ENCODE measurements at places on chromosomes 13 and 19. TPM values are rescaled to one million over a fixed set of nuclear protein-coding genes. Genes with fewer than 3 reads are reported as not detected.

CD33 gene
- total RNA-seq, result 0.47 TPM

PCSK4 gene
- 3.1 TPM for total RNA-seq

LRRC25 gene
- 0.91 TPM for total RNA-seq

OR7C1 gene
- total RNA-seq, result not detected

TNNT1 gene
- not detected for total RNA-seq

RPL18A gene
- total RNA-seq, result 3,084 TPM

KISS1R gene
- total RNA-seq, result 1.2 TPM

SYT3 gene
- total RNA-seq, result not detected

ZNF497 gene
- total RNA-seq, result 1.7 TPM

PRKCSH gene
- 300 TPM for total RNA-seq

SMARCA4 gene
- 118 TPM for total RNA-seq

LIM2 gene
- not detected for total RNA-seq

FFAR3 gene
- total RNA-seq, result not detected

SPRED3 gene
- 3.0 TPM for total RNA-seq

LRRC63 gene
- 0.75 TPM for total RNA-seq

KLK3 gene
- not detected for total RNA-seq

DNA sequence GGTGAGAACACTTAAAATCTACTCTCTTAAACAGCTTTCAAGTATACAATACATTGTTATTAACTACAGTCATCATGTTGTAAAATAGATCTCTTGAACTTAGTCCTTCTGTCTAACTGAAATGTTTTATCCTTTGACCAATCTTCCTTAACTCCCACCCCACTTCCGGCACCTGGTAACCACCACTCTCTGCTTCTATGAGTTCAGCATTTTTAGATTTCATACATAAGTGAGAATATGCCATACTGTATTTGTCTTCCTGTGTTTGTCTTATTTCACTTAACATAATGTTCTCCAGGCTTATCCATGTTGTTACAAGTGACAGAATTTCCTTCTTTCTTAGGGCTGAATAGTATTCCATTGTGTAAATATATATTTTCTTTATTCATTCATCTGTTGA, 144.1 kb upstream of the TRPC4 start:
- DNase-seq, result no peak

GRCh38 chr19:19269952-19270694, 3.0 kb downstream of the TM6SF2 start:
- no peak for DNase-seq

DNA sequence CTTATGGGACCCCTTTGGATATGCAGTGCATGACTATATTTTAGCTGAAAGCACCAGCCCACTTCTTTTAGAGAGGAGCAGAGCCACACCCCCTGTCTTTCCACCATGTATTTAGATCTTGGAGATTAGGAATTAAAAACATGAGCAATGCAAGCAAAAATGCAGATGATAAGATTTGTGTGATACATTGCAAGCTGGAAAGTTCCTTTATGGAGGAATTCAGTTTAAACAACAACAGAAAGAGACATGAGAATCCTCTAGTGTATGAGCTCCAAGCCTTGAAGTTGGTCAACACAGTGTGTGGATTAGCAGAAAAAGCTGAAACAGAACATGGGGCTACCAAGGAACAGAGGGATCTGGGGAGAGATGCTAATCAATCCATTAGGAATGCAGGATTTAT, 529.8 kb upstream of the NBEA start:
- DNase-seq, result no peak

- no peak for DNase-seq
Observed at GRCh38 chr13:44879452-44880058, 109.7 kb downstream of the NUFIP1 start.

GRCh38 chr13:97385854-97386253, 48.1 kb upstream of the RAP2A start:
- no peak for DNase-seq

DNA sequence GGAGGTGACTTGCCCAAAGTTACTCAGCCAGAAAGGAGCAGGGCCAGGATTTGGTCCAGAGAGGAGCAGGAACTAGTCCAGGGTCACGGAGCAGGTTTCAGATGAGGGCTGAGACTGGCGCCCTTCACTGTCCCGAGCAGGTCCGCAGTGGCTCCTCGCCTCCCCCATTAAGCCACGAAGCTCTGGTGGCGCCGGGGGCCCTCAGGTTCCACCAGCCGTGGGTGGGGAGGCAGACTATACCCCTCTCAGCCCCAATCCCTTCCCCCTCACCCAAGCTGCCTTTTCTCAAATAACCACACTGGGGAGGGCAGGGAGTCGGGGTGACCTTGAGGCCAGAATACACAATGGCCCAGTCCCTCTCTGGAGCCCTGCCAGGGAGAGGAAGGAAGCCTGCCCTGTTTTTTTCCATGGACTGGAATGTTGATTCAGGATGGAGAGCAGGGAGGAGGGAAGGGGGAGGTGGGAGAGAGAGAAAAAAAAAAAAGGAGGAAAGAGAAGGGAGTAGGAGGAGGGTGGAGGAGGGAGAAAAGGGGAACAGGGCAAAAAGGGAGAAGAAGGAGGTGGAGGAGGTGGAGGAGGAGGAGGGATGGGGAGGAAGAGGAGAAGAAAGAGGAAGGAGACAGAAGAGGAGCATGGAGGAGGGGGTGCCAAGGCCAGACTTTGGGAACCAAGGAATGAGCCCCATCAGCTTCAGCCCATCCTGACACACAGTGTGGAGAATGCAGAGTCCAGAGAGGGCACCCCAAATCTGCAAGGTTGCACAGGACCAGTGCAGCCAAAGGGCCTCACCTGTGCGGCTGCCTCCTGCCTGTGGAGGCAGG, 19.7 kb downstream of the CEACAM16 start:
- no peak for DNase-seq

GRCh38 chr13:48942131-48942530, 33.6 kb upstream of the FNDC3A start:
- no peak for DNase-seq

- DNase-seq, result no peak
Observed at GRCh38 chr13:43558326-43558725, 228.4 kb downstream of the ENOX1 start.

DNA sequence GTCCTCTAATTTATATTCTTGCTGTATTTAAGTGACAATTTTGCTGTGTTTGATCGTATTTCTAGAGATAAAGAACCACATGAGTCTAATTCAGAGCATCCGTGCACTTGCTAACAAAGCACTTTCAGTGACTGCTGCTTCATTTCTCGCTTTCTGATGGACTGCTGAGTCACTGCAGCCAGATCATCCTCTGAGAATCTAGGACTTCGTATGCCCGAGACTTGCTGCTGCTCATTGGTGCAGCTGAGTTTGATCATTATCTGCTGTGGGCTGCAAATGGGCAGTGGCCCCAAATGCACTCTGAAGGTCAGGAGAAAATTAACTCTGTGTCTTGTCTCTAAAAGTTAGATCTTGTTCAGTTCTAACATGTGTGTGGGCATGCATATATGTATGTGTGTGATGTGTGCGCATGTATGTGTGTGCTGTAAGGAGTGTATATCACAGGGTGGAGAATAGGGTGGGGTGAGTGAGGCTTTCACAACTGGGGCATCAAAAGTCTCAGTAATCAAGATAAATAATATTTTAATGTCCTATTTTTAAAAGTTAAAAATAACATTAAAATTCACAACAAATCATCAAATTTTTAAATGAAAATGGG, 342.6 kb downstream of the MTUS2 start:
- no peak for DNase-seq

DNA sequence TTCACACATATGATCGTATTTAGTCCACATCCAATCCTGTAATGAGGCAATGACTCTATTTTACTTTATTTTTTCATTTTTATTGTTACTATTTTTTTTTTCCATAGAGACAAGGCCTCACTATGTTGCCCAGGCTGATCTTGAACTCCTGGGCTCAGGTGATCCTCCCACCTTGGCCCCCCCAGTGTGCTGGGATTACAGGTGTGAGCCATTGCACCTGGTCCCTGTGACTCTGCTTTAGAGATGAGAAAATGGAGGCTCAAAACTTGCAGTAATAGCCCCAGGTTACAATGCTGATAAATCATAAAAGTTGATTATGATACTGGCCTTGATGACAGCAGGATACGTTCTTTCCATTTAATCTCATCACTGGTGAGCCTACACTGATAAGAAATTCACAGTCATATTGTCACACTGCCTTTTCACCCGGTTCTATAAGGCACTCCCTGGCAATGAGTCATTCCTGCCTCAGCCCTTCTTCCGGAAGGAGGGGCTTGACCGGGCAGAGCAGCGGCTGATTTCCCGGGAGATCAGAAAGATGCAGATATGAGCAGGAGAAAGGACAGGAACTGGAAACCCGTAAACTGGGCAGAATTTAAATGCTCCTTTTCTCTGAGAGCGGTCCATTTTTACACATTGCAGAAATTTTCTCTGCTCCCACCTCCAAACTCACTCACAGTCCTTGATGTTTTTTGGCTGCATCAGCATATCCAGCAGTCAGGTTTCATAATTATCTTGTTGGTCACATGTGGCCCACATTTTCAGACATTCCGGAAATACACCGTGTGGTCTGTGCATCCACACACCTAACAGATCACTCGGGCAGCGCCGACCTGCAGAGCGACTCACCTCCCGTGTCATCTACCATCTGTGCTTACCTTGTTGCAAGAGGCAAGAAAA, 616.4 kb downstream of the EFNB2 start:
- no peak for DNase-seq

- DNase-seq, result no peak
Observed at GRCh38 chr19:48616041-48616436, 1.2 kb upstream of the FAM83E start.

GRCh38 chr13:49833402-49833801, 40.9 kb upstream of the KPNA3 start:
- no peak for DNase-seq

DNA sequence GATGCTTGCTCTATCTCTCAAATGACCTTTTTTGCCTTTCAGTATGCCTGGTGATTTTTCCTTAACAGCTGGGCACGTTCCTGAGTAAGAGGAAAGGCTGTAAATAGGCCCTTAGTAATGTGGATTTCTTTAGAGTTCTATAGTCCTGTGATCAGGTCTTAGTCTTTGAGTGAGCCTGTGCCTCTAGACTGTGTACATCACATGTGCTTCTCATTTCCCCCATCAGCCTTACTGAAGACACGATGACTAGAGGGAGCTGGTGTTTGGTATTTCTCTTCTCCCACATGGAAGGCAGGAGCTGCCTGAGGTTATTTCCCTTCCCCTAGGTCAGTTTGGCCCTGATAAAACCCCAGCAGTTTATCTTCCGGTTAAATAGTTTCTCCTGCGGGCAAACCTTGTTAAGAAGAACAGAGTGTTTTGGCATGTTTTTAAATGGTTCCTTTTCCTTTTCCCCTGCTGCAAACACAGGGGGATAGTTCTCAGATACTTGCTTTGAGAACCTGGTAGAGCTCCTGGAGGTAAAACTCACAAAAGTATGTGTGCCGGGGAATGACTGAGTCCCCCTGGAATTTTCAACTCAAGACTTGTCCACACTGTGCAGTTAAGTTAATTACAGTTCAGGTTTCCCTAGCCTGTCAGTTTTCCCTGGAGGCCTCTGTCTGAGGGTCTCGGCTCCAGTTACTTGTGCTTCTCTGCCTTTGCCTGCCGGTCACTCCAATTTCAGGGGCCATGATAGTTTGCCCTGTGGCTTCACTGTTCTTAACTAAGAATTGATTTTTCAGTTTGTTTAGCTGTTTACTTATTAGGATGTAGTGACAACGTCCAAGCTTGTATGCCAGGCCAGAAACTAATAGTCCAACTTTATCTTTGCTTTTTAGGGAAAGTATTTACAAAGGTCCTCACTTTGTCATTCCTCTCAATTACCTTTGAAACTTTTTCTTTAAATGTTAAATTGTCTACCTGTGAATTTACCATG, 94.4 kb downstream of the URI1 start:
- no peak for DNase-seq

DNA sequence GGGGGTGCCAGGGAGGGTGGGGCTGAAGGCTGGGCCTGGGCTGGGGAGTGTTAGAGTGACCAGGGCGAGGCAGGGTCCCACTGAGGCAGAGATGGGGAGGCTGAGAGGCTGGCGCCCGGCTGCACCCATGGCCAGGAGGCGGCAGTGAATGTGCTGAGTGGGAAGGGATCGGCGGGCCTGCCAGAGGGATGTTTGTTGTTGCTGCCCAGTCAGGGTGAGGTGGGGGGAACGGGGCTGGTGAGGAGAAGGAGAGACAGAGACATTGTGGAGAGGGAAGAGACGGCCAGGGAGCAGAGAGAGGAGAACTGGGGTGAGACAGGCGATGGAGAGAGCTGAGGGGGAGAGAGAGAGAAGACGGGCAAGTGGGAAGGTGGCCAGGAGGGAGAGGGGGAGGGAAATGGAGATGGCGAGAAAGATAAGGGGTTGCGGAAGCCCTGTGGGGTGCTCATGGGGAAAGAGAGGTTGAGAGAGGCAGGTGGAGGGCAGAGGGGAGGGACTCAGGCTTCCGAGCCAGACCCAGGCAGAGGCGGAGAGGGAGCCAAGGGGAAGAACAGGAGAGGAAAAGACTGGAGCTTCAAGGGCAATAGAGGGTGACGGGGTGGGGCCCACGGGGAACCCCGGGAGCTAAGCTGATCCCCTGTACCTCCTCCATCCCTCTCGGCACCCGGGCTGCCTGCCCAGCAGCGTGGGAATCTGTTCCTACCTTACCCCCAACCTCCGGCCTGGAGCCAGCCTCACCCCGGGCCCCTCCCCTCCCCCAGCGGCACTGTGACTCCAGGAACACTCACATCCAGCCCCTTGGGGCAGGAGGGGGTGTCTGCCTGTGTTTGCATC, 690 bp upstream of the B3GNT8 start:
- DNase-seq, result peak; percentile 49

GRCh38 chr13:54445453-54445852, 1416.8 kb downstream of the OLFM4 start:
- no peak for DNase-seq

DNA sequence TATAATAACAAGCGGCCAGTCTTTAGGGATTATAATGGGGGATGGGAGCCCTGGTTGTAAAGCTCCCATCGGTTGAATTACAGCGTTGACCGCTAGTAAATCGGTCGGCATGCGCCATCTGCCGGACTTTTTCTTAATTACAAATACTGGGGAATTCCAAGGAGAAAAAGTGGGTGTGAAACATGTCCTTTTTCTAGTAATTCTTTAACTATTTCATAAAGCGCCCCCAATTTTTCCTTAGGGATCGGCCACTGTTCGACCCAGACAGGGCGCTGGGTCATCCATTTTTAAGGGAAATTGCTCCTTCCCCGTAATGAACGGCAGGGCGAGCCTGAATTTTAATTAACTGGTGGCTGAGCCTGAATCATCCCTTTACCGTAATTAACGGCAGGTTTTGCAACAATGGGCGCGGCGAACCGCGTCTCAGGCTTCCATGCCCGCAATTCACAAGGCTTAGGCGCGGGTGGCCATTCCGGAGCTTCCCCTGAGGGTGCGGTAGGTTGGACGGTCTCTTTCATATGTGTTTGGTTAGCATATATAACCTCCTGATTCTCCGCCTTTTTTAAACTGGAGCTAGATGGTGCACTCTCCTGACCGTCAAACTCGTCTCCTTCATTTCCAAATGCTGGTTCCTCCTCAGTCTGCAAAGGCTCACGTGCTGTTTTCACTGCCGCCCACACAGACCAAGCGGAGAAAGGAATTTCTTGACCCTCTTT, 30.2 kb upstream of the EVI5L start:
- DNase-seq, result no peak

GRCh38 chr19:14944456-14944855, 3.2 kb downstream of the OR7C2 start:
- DNase-seq, result no peak

All from CD4-positive, alpha-beta memory T cell (primary cell).